Ecto neural progenitor cell (in vitro differentiated cells): ENCODE measurements at places on chromosomes 13 and 19.

DNA sequence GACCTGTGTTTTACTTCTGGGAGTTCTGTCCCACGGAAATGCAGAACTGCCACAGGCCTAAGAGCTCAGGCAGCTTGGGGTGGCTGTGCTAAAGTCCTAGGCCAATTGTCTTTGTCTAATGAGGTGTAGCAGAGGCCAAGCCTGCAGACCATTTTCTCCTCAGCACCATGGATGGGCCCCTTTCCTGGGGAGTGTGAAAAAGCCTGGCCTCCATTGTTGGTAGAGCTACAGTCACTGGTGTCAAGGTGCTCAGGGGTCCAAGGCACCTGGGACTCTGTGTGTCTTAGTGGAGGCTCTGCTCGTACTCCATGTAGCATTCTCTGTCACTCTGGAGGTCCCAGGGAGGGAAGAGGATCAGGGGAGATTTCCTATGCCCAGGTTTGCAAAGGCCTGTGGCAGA, 329.6 kb downstream of the SLITRK5 start:
- DNase-seq: no peak

- no peak for DNase-seq
These were observed 78.8 kb downstream of the MAP4K1 start for GRCh38 chr19:38538793-38539528.

- no peak for DNase-seq
These were observed 329.3 kb downstream of the FGF9 start for GRCh38 chr13:22000191-22000590.

- no peak for DNase-seq
These were observed 70.5 kb upstream of the SPATA13 start for GRCh38 chr13:24090049-24090448.

GRCh38 chr13:108938155-108938554, 308.7 kb downstream of the MYO16 start:
- DNase-seq: no peak

GRCh38 chr13:26012995-26013394, 38.8 kb downstream of the SHISA2 start:
- no peak for DNase-seq

GRCh38 chr13:94716016-94716415, 3.7 kb upstream of the SOX21 start:
- no peak for DNase-seq

GRCh38 chr13:80814541-80814940, 473.6 kb upstream of the SPRY2 start:
- no peak for DNase-seq

DNA sequence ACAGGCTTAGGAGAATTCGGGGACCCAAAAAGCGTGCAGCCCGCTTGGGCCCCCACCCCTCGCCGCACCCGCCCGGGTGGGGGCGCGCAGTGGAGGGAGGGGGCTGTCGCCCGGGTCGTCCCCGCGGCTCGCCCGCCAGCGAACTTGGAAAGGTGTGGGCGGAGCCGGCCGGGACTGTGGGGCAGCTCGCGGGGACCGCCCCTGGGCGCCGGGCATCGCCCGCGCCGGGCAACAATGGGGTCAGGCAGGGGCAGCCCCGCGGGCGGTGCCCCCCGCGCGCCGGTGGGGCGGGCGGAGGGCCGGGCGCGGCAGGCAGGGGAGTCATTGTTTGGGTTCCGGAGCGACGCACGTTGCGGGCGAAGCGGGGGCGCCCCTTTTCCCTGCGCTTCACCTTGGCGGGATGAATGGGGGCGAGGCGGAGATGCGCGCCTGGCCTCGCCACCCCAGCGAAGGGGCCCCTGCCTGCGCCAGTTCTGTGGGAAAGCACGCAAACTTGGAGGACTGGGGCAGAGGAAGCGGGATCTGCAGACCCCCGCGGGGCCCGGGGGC, 647 bp upstream of the KLF12 start:
- no peak for DNase-seq

DNA sequence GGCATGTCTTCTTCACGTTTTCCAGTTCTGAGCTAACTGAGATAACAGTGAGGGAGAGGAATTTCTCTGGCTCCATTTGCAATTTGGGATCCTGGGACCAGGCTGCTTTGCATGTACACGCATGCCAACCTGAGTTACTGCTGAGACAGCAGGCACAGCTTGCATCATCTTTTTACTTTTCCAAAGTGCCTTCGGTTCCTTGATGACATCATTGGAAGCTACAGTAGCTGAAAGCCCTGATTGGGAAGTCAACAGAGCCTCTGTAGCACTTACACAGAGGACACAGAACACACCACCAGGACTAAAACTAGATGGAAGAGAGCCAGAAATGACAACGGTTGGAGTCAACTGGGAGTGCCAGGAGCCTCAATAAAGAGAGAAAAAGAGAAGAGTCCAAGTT, 399.1 kb upstream of the GPC6 start:
- DNase-seq: no peak

DNA sequence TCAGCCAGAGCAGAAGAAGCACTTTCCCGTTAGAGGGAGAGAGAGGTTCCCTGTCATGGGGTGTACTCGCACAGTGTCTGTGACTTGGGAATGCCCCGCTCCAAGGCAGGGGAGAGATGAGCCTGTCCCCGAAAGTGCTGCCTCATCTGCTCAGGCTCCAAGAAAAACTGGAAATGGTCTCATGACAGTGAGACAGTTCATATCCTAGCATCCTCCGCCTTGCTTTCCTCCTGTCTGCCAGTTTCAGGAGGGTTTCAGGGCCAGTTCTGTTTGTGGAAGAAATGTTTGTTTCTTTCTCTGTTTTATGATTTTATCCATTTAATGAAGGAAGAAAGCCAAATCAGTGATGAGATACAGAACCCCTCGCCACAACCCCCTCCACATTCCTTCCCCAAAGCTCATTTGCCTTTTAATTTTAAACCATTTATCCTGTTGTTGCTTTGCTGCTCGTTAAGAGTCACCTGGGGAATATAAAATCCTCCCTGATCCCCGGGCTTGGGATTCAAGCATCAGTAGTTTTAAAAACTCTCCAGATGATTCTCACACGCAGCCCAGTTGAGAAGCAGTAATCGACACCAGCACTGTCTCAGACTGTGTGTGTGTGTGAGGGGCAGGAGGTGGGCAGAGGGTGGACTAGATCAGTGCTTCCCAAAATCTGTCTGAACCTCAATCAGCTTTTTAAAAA, 144.6 kb upstream of the UBL3 start:
- DNase-seq: no peak

DNA sequence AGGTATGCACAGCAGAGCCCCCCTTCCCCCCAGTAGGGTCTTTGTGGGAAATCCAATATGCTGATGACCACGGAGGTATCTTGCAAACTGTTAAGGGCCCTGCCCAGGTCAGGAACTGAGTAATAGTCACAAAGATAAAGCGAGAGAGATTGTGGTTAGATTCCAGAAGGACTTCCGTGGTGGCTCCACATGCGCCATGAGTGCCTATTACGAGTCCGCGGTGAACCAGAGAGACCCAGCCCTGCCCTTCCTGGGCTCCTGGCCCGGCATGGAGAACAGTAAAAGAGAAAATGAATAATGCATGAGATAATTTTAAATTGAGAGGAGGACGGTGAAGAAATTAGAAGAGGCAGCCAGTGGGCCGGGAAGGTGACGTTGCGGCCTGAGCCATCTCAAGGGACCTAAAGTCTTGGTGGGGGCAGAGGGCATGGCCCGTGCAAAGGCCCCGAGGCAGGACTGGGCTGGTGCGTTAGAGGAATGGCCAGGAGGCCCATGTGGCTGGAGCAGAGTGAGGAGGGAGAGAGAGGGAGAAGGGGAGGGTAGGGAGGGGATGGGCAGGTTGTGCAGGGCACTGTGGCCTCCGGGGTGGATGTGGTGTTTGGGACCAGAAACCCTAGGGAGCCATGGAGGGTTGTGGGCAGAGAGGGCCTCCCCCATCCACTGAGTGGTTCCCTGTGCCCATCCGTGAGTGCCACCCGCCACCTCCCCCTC, 46.6 kb upstream of the NFIC start:
- DNase-seq: no peak

- DNase-seq: no peak
These were observed 17.2 kb downstream of the FRY start for GRCh38 chr13:32048816-32049215.

GRCh38 chr19:41999878-42000208, 5.8 kb upstream of the ATP1A3 start:
- DNase-seq: no peak

GRCh38 chr13:114035583-114036531, 62.0 kb upstream of the C13orf46 start:
- DNase-seq: no peak

DNA sequence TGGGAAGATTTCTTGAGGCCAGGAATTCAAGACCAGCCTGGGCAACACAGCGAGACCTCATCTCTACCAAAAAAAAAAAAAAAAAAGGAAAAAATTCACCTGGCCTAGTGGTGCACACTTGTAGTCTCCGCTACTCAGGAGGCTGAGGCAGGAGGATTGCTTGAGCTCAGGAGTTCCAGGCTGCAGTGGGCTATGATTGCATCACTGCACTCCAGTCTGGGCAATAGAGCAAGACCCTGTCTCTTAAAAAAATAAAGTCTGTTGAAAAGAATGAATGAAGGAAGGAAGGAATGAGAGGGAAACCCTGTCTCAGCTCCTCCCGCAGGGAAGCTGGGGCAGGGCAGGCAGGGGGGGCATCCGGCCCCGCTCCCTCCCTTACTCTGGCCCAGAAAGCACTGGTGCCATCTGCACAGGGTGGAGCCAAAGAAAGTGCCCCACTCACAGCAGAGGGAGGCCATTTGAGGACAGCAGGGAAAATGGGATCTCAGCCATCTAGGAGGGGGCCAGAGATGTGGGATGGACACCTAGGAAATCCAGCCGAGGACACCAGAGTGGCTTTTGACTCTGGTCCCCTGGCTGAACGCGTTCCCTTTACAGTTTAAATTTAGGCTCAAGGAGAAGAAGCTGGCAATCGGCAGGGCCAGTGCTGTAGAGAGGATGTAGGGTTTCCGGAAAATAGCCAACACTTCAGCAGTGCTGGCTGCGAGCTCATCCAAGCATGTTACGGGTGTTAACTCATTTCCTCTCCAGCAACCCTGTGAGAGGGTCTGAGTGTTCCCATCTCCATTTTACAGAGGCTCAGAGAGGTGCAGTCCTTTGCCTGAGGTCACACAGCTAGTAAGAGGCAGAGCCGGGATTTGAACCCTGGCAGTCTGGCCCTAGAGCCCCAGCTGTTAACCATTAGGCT, 3.6 kb upstream of the HPN start:
- no peak for DNase-seq

GRCh38 chr13:25902891-25903341, 148.9 kb downstream of the SHISA2 start:
- no peak for DNase-seq

DNA sequence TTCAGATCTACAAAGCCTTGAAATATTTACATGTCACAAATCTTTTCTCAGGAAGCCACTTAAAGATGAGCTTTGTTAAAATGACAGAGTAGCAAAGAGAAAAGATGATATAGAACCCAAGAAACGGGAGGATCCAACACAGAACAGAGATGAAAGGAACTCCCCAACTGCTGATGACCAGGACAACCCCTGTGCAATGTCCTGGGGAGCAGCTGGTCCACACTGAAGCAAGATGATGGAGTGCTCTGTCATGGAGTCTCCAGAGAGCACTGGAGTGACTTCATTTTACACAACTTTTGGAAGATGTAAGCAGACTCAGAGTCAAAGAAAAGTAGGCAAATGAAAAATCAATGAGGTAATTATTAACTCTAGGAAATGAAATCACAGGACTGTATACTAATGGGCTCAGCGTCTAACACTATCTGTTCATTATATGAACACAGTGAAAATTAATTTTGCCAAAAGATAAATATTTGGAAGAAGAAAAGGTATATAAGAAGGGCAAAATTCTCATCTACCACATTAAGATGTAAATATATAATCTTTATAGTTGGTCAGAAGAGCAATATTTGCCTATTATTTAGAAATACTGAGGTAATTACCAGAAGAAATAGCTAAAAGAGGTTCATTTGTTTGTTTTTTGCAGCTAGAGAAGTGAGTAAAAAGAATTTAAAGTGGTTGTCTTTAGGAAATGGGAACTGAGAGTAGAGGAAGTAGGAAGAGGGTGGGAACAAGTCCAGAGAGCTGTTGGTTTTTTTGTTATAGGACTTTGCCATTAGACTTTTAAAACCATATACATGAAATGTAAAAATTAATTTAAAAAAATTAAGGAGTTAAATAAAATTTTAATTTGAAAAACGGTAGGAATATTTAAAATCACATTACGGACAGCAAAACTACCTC, 30.5 kb downstream of the MTRF1 start:
- DNase-seq: no peak

- no peak for DNase-seq
These were observed 31.4 kb downstream of the PPP5C start for GRCh38 chr19:46378268-46378667.

DNA sequence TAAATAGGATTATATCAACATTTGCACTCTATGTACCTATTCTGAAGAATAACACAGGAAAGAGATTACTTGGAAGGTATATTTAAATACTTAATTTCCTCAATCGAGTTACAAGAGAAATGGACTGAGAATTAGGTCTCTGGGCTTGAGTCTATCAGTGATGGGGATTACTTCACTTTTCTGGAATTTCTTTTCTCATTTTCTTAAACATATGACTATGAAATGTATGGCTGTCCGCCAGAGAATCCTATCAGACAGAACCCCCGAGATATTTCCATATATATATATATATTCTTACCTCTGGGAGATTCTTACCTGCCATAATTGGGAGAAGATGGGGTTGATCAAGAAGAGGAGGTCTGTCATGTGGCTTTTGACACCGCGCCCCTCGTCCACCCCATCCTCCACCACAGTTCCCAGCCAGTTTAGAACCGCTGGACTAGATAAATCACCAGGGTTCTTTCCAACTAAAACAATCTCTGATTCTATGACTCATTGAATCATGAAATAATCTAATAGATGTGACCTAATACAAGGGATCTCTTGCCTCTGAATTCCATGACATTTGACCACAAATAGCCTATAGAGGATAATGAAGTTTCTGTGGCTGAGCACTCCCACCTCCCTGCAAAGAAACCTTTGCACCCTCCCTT, 231.3 kb downstream of the TBC1D4 start:
- no peak for DNase-seq

- DNase-seq: no peak
These were observed 656 bp downstream of the PCCA start for GRCh38 chr13:100089465-100090032.

DNA sequence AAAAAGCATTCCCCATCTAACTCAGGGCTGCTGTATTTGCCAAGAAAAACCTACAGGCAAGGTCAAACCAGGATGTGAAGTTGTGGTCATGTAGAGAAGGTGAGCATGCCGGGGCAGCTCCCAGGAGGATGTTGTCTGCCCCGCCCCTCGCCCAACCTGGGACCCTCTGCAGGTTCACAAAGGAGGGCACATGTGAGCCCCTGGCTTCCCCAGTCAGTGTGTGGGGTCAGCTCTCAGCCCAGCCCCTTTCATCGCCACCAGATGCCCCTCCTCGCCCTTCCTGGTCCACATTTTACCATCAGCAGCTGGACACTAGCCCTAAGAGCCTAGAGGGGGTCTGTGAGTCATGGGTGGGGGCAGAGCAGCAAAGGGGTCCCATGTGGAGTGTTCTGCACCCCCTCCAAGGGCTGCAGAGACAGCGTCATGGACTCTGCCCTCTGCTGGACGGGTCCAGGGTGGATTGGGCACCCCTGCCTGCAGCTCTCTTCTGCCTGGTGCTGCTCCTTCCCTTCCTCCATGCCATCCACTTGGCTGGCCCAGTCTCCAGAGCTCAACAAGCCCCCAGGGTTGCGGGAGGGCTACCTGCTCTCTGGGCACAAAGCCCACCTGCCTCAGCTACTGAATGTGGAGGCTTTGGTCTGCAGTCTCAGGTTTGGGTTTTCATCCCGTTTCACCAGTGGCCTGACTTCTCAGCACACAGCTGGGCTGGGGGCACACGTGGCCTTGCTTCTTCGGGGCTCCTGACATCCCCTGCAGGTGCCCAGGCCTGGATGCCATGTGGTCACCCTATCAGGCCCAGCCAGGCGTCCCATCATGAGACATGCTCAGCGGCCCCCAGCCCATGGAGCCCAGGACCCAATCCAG, 3.7 kb downstream of the PLEKHF1 start:
- no peak for DNase-seq
